ENCODE measurements at places on chromosomes 12 and 14. TPM values are rescaled to one million over a fixed set of nuclear protein-coding genes. Genes with fewer than 3 reads are reported as not detected.
A peak's percentile ranks its signal among the peaks of the same experiment; 100 is the strongest.

Gene AMDHD1
- 0.54 TPM for total RNA-seq

- no peak for DNase-seq
Measured at GRCh38 chr12:121217063-121217462, 7.1 kb downstream of the P2RX4 start.

GRCh38 chr12:5259523-5259922 lies 172.4 kb upstream of the NTF3 start:
- DNase-seq: no peak

DNA sequence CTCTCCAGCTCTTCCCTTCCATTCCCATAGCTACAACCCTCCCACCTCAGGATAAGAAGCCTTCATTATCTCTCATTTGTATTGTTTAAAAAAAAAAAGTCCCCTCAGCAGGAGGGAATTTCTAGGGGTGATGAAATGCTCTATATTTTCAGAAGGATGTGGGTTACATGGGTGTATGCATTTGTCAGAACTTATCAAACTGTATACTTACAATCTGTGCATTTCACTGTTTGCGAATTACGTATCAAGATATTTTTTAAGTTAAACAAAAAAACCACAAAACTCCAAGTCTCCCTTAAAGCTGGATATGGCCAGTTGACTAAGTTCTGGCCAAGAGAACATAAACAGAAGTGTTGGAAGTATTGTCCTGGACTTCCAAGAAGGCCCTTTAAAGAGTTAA lies 2.0 kb upstream of the FKBP11 start:
- no peak for DNase-seq

- DNase-seq: no peak
Measured at GRCh38 chr12:84891106-84891838, 21.3 kb downstream of the SLC6A15 start.

DNA sequence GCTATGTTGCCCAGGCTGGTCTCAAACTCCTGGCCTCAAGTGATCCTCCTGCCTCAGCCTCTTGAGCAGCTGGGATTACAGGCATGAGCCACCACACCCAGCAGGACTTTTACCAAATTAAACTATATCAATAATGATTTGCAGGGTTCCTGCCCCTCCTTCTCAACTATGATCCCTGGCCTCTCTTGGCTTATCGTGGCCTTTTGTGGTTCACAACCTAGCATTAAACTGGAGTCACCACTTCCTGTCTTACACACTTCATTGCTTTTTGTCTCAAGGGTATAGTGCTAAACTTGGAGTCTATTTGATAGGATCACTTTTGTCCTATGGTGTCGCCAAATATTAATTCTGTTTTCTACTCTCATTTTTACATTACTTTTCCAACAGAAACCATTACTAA lies 64.5 kb downstream of the SEC23A start:
- no peak for DNase-seq

- DNase-seq: no peak
Measured at GRCh38 chr14:34030864-34031263, 80.0 kb upstream of the EGLN3 start.

Gene OR6C70
- total RNA-seq: not detected

DNA sequence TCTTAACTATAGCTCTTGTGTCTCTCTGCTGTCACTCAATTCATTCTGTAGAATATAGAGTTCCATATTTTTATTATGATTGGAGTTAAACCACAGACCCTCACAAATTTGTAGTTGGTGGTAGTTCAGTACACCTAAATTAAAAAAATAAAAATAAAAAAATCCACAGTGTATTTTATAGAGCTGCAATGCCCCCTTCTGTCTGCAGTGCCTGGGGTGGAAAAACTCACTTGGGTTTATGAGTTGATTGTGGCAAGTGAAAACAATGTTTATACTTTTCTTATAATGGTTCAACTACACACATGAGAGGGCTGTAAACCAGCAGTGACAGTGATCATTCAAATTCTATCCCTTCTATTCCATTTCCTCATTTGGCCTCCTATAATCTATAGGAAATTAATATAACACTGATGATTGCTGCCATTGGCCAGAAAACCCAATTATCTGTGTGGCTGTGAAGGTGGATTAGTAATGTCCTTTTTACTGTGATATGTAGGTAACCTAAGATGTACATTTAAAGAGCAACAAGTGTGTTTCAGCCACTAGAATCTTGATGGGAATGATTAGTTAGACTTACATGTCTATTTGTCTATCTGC lies 166.9 kb upstream of the LRIG3 start:
- DNase-seq: no peak

DNA sequence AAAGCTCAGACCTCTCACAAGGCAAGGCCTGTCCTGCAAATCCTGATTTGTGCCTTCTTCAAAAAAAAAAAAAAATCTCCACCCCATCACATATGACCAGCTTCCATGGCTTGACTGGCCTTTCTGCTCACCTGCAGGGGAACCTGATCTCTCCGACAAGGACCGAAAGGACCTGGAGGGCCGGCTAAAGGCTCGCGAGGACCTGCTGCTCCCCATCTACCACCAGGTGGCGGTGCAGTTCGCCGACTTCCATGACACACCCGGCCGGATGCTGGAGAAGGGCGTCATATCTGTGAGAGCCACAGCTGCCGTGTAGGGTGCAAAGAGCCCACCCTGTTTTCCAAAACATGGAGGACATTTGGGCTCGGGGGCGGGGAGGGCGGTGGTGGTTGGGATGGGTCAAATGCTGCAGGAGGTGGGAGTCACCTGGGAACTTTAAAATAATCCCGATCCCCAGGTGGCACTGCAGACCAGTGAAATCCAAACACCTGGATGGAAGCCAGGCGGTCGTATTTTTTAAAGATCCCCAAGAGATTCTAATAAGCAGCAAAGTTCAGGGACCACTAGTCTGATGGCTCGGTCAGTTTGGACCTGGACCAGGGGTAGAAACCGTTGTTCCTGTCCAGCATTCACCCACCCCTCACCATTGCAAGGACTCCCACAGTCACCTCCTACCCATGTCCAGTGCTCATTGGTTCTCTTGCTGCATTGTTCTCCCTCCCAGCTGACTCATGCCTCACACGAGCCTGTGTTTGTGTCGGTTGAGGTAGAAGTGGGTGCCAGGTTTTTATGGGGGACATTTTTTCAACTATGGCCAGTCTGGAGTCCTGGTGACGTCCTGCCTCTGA lies 44.8 kb downstream of the FOXN4 start:
- DNase-seq: peak; percentile 28

Gene GPR68
- 0.28 TPM for total RNA-seq

Gene SYCP3
- not detected for total RNA-seq

GRCh38 chr14:100651999-100652508 lies 64.8 kb upstream of the BEGAIN start:
- no peak for DNase-seq

Measured in Panc1 (cell line).